ENCODE measurements at places on chromosomes 11 and 22. TPM values are rescaled to one million over a fixed set of nuclear protein-coding genes. Genes with fewer than 3 reads are reported as not detected.

CLTCL1 gene
- 11.0 TPM for total RNA-seq

GSTT2 gene
- not detected for total RNA-seq

CCDC82 gene
- total RNA-seq, result 7.4 TPM

SLC1A2 gene
- 1.0 TPM for total RNA-seq

GGT1 gene
- 24.6 TPM for total RNA-seq

KDELR3 gene
- total RNA-seq, result 4.5 TPM

NXPE2 gene
- not detected for total RNA-seq

NFAM1 gene
- total RNA-seq, result 0.48 TPM

RAC2 gene
- 9.6 TPM for total RNA-seq

GPHA2 gene
- not detected for total RNA-seq

SEC14L2 gene
- 4.2 TPM for total RNA-seq

OR5B21 gene
- not detected for total RNA-seq

ARHGAP8 gene
- total RNA-seq, result 24.8 TPM

CEND1 gene
- 0.14 TPM for total RNA-seq

HEPHL1 gene
- not detected for total RNA-seq

GGTLC2 gene
- total RNA-seq, result not detected

LMNTD2 gene
- 4.0 TPM for total RNA-seq

OR6A2 gene
- total RNA-seq, result 0.07 TPM

C11orf52 gene
- 0.33 TPM for total RNA-seq

OR51E2 gene
- not detected for total RNA-seq

BARX2 gene
- total RNA-seq, result not detected

TSGA10IP gene
- 4.1 TPM for total RNA-seq

CD3G gene
- total RNA-seq, result not detected

MPZL2 gene
- total RNA-seq, result 0.38 TPM

SPDYC gene
- total RNA-seq, result 2.0 TPM

LRRC75B gene
- total RNA-seq, result 20.5 TPM

CCDC157 gene
- 4.7 TPM for total RNA-seq
